Ureter (tissue), 1 donor: ENCODE measurements at places on chromosomes 12 and 14.

DNA sequence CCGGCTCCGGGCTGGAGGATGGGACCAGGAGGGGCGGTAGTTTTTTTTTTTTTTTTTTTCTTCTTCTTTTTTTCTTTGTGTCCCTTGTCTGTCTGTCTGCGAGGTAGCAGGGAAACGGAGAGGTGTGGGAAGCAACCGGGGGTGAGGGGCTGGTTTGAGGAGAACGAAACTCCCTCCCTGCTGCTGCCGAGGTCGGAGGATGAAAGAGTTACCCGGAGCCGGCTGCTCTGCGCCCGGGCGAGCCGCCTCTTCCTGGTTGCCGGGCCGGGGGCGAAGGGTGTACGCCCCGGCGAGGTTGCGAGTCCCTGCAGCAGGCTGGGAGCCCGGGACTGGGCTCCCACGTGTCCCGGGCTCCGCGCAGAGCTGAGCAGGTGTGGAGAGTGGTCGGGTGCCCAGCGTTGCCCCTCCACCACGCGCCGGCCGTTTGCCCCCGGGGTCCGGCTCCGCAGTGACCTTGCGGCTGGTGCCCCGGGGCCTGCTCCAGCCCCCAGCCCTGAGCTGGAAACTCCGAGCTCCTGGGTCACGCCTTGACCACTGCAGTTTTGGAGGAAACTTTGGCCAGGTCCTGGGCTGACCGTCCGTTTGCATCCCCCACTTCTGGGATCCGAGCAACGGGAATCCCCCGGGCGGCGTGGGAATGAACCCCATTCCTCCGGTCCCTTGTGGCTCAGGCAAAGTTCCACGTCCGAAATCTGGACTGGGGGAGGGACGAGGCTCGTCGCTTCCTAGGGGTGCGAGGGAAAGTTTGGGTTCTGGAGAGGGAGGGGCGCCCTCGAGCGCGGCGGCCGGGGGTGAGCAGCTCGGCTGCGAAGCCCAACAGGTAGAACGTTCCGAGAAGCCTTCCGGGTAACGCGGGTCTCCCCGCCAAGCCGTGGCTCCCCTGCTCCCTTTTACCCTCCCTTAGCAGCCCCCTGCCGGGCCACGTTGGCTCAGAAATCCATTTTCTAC lies 1.3 kb downstream of the CHST11 start:
- DNase-seq = no peak

DNA sequence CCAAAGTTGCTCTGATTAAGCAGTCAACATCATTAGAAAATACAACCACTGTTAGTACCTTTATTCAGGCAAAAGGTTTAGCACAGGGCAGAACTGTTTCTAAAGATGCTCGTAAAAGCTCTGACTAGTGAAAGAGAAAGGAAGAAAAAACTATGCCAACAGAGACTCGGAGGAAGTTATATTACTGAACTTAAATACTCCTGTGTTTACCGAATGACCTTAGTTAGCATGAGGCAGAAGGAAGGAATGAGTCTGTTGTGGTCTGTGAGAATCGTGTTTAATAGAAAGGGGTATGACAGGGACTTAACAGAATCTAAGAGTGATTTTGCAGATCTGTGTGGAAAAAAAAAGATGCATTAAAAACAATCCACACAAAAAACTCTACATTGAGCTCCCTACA lies 84.1 kb upstream of the OVCH1 start:
- no peak for DNase-seq

GRCh38 chr12:31618228-31619025 lies 27.5 kb upstream of the DENND5B start:
- no peak for DNase-seq

GRCh38 chr14:104119488-104120251 lies 18.7 kb upstream of the KIF26A start:
- DNase-seq = no peak
